ENCODE measurements at places on chromosomes 1 and 21. TPM values are rescaled to one million over a fixed set of nuclear protein-coding genes. Genes with fewer than 3 reads are reported as not detected.

DNA sequence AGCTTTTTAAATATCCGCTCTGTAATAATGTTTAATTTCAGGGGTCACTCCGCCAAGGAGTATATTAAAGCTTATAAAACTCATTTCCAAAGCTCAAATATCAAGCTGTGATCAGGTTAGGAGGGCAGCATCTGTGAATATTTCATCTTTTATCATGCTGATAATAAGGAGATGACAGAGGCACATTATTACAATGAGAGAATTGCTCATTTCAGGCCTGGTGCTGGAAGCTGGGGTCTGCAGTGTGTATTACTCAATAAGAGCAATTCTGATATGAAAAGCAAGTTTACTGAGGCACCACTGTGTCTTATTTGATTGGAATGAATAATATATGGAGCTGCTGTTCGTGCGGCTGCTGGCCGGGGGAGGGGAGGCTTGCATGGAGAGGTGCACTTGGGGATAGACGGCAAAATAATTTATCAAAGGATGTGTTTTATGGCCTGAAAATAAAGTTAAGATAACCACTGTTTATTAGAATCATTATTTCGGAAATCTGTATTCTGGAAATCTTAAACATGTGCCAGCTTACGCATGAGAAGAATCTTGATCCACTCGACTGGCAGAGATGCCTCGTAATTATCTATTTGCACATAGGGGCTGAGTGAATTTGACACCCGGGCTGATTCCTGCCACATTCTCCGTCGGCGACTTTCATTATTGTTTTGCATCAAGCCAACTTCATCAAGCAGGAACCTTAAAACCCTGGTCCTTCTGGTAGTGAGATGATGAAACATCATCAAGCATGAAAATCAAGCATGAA, 173.2 kb downstream of the RRAGC start:
- DNase-seq = no peak

Gene CAMK2N1
- total RNA-seq = 18.2 TPM

Gene CLEC20A
- total RNA-seq = not detected

Gene UBXN10
- total RNA-seq = 1.9 TPM

Gene SPRR3
- 4.4 TPM for total RNA-seq

Measured in Peyer's patch (tissue), 4 donors.